ENCODE measurements at places on chromosomes 1 and 21. TPM values are rescaled to one million over a fixed set of nuclear protein-coding genes. Genes with fewer than 3 reads are reported as not detected.

- DNase-seq, result no peak
Observed at GRCh38 chr1:201357211-201357610, 20.3 kb downstream of the TNNT2 start.

- peak; percentile 64 for DNase-seq
Observed at GRCh38 chr1:978069-978834, 3.6 kb downstream of the PERM1 start.

GRCh38 chr1:111052246-111052645, 87.6 kb downstream of the DRAM2 start:
- no peak for DNase-seq

DNA sequence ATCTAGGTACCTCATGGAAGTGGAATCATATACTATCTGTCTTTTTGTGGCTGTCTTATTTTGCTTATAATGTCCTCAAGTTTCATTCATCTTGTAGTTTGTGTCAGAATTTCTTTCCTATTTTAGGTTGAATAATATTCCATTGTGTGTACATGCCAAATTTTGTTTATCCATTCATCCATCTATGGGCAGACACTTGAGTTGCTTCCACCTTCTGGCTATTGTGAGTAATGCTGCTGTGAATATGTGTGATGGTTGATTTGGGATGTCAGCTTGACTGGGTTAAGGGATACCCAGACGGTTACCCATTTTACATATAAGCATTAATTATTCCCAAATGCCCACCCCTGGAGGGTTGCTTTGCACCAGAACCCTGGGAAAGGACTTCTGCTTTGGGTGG, 477.5 kb downstream of the PTPRU start:
- no peak for DNase-seq

DNA sequence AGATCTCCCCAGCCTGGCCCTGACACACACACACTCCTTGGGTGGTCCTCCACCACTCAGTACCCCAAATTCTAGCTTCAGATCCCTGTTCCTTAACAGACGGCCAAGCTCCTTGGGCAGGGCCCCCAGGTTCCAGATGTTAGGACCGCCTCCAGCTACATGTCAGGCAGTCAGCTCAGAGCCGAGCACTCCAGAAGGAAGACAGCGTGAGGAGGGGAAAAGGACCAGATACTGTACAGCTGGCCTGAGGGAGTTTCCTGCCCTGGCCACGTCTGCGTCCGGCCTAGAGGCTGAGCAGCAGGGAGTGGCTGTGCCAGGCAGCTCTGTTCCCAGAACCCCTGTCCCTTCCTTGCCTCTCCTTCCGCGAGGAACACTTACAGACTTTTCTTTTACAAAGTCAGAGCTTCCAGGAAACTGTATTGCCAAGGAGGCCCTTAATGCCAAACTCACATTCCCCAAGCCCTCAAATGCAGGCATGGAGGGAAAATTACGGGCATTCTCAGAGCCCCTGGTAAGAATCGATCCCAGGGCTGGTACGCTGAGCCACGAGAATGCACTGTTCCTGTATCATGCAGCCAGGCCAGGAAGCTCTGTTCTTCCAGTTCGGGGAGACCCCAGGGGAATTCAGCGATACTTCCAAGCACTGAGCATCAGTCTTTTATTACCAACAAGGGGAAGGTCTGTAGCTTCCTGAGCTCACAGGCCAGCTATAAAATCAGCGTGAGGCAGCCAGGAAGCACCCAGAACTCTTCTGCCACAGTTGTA, 45.2 kb upstream of the CNTN2 start:
- DNase-seq, result peak; percentile 39

GRCh38 chr1:45443580-45444446, 47.1 kb downstream of the TESK2 start:
- DNase-seq, result no peak

Gene ATP6V1G3
- total RNA-seq, result not detected

Gene FCGR1A
- 0.42 TPM for total RNA-seq
